ENCODE measurements at places on chromosomes 12 and 14.

DNA sequence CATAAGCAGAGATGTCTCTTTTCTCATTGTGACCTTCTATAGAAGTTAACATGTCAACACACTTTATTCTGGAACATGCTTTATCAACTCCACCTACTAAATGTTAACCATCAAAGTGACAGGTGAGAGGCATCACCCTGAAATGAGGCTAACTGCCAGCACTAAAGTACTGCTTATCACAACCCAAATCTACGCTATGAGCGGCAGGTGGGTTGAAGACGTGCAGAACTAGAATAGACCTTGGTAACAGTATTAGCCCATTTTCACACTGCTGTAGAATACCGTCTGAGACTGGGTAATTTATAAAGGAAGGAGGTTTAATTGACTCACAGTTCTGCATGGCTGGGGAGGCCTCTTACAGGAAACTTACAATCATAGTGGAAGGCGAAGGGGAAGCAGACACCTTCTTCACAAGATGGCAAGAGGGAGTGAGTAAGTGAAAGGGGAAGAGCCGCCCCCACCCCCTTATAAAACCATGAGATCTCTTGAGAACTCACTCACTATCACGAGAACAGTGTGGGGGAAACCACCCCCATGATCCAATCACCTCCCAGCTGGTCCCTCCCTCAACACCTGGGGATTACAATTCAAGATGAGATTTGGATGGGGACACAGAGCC is 359.0 kb downstream of the SEC23A start:
- DNase-seq: no peak

GRCh38 chr14:64688031-64688430 is 16.2 kb upstream of the PLEKHG3 start:
- DNase-seq: no peak

- no peak for DNase-seq
Measured at GRCh38 chr12:47023311-47023710, 56.1 kb upstream of the PCED1B start.

- DNase-seq: no peak
Measured at GRCh38 chr12:49882851-49883464, 20.7 kb downstream of the FAIM2 start.

DNA sequence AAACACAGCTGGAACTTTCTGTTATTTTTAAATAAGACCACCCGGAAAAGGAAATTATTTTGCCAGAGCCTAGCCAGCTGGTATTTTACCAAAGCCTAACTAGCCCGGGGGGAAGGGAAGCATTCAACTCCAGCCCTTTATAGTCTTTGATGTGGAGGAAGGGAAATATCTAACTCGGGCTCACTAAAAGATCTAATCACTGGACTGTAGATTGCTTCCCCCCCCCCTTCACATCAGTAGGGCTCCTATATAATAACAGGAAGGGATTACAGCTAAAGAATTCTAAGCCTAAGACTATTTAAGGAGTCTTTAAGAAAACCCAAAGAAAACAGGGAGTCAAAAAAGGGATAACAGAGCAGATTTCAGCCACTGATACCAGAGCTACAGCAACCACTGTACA is 431.1 kb downstream of the KCNH5 start:
- DNase-seq: no peak

GRCh38 chr12:15268927-15269552 is 47.8 kb upstream of the RERG start:
- DNase-seq: peak; percentile 70

DNA sequence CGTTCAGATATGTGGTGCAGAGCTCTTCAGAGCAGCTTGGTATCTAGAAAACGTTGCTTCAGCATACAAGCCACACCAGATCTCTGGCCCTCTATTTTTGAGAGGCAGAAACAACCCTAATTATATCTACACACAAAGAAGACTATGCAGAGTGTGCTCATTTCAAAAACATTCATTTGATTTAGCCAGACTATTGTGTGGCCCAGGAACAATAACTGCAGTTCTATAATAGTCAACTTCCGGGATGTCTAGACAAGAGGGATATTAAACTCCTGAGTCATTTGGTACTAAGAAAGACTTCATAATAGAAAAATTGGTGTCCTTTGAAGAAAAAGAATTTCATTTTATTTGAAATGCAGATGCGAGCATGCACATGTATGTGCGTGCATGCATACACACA is 153.8 kb downstream of the PELI2 start:
- DNase-seq: no peak

DNA sequence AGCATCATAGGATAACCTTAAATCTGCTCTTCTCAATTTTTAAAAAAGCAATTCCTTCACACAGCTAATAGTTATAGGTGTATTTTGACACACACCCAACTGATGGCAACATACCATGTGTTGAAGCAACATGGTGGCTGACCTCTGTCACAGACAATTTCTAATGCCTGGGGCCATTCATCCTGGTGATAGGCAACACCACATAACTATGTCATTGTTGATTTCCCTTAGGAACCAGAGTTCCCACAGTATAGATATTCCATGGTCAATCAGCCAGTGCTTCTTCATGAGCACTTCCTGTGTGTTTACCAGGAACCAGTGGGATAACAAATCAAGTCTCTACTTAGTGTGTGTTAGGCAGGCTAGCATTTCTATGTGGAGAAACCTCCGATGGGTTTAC is 88.3 kb downstream of the FIGNL2 start:
- no peak for DNase-seq

- peak; percentile 32 for DNase-seq
Measured at GRCh38 chr14:89902881-89903280, 51.6 kb downstream of the EFCAB11 start.

DNA sequence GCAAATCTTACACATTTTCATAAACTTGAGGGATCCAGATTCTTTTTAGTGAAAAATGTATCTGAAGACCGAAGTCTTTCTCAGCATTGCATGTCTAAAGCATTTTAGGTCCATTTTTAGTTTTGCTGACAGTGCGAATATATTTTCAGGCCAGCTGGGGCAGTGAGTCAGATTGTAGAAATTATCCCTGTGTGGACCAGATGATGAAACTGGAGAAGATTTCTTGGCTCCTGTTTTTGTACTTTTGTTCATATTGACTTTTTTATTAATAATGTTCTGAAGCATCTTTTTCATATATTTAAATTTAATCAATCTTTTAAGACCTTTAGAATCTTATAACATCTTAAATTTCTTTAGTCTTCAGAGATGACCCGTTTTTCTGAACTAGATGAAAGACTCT is 173.1 kb downstream of the FLRT2 start:
- peak; percentile 58 for DNase-seq

GRCh38 chr14:68675233-68675577 is 117.7 kb downstream of the ZFP36L1 start:
- no peak for DNase-seq

DNA sequence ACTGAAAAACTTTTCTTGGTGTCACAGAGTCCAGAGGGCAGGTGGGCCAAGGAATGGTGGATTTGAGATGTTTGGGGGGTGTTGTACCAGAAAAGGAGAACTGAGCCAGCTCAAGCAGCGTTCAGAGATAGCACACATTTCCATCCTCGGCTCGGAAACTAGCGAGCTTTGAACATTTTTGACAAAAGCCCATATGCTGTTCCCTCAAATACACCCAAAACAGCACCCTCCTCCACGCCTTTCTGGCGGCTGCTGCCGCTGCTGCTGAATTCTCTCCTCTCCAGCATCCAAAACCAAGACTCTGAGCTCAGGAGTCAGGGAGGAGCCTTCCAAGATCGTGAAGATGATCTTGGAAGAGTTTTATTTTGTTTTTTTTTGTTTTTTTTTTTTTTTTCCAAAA is 961 bp downstream of the SRRM4 start:
- no peak for DNase-seq

- DNase-seq: peak; percentile 22
Measured at GRCh38 chr14:61927520-61927919, 165.3 kb downstream of the SNAPC1 start.

- DNase-seq: peak; percentile 28
Measured at GRCh38 chr12:111298582-111299436, 70.1 kb downstream of the PHETA1 start.

- DNase-seq: no peak
Measured at GRCh38 chr12:49098035-49098451, 3.4 kb upstream of the DHH start.

GRCh38 chr12:99370421-99371138 is 277.0 kb upstream of the GARIN6 start:
- no peak for DNase-seq

- no peak for DNase-seq
Measured at GRCh38 chr12:16756833-16757555, 151.0 kb upstream of the LMO3 start.

- DNase-seq: no peak
Measured at GRCh38 chr12:132449565-132450417, 40.2 kb upstream of the FBRSL1 start.

GRCh38 chr12:75592638-75593335 is 81.4 kb upstream of the KRR1 start:
- no peak for DNase-seq

GRCh38 chr12:49895773-49896172 is 7.9 kb downstream of the FAIM2 start:
- DNase-seq: no peak

- no peak for DNase-seq
Measured at GRCh38 chr14:63562405-63562804, 19.2 kb upstream of the PPP2R5E start.

DNA sequence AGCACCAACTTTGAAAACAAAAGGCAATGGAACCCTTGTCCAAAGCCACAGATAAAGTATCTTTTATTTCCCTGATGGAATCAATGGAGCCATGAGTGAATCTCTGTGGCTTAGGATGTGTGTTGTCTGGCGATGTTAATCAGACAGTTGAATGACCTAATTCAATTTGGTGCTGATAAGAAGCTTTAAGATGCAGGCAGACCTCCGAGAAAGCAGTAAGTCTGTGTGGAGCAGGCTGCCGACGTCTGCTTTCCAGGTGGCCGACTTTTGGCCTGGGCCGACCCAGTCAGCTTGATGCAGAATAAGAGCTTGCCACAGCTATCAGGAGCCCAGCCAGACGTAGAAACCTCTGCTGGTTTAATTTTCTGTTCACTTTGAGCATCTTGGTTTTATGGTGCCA is 21.1 kb upstream of the TMEM132C start:
- DNase-seq: no peak

DNA sequence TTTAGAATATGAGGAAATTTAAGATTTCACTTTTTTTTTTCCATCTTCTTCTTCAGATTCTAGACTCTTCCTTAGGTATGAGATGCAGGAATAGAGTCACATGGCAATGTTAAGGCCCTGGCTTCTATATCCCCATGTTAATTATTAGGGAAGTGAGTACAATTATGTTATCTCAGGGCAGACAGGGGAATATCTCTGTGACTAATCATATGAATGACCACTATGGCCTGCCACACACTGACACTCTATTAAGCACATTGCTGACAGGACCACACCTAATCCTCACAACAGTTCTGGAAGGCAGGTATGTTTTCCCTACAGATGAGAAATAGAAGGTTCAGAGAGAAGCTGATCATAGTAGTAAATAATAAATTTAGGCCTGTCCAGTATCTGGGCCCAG is 69.4 kb upstream of the PTPRQ start:
- DNase-seq: no peak
